ENCODE measurements at places on chromosomes 11 and 22.

DNA sequence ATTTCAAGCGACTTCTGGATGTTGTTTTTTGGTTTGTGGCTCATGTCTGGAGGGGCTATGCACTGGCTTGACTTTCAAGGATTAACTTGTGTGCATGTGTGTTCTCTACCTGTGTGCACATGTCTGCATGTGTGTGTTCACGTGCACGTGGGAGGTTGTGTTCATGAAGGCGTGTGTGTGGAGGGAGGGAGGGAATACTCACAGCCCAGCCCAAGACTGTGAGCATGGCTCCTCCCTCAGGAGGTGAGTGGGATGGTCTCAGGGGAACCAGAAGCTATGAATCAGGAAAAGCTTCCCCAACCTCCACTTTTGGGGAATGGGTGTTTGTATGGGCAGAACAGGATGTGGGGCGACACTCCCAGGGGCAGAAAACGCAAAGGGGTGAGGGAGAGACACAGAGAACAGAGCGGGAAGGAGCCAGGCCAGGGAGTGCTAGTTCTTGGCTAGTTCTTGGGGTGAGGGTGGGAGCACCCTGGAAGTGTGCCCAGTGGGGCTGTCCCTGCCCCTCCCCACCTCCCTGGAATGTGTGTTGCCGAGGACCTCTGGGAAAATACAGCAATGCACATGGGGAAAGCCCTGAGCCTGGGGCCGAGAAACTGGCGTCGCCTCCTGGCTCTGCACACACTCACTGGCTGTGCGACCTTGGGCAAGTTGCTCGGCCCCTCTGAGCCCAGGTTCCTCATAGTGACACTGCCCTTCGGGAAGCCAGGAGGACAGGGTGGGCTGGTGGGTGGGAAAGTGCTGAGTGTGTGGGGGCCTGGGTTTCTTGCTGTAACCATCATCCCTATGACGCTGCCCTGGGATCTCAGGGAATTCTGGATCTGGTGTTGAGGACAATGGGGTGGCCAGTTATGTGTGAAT is 16.9 kb upstream of the ALX4 start:
- DNase-seq = no peak

DNA sequence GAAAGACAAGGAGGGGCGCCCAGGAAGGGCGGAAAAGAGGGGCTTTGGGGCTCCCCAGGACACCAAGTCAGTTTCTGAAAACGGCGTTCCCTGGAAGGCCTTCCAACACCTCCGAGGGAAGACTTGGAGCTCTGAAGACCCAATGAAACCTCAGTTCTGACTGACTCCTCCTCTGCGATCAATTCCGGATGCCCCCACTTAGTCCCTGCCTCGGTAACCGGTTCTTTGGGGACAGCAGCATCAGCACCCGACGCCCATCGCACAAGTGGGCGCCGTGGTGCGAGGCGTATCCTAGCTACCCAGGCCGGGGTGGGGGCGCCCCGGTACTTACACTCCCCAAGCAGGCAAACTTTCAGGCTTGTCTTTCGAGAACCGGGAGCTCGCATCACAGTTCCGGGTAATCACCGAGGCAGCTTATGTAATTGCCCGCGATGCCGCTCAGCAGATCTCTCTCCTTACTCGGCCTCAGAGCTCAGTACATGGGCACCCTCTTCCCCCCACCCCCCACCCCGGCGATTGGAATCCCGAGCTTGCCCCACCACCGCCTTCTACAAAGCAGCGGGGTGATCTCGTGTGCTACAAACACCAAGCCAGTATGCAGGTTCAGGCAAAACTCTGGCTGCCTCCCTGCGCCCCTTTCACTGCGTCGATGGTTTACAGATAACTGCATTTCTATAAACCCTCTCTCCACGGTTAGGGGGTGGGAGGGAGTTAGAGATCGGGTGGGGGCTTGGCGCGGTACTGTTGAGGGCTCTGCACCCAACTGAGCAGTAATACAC is 2.0 kb downstream of the TENM4 start:
- no peak for DNase-seq

GRCh38 chr22:43154887-43155536 is 3.7 kb downstream of the TSPO start:
- DNase-seq = no peak

- no peak for DNase-seq
Measured at GRCh38 chr11:61543606-61544306, 35.2 kb downstream of the LRRC10B start.

GRCh38 chr11:19656140-19656541 is 56.5 kb upstream of the NAV2 start:
- DNase-seq = no peak
